ENCODE measurements at places on chromosomes 6 and 20.

- DNase-seq, result no peak
Measured at GRCh38 chr6:115882174-115882573, 178.5 kb downstream of the FRK start.

DNA sequence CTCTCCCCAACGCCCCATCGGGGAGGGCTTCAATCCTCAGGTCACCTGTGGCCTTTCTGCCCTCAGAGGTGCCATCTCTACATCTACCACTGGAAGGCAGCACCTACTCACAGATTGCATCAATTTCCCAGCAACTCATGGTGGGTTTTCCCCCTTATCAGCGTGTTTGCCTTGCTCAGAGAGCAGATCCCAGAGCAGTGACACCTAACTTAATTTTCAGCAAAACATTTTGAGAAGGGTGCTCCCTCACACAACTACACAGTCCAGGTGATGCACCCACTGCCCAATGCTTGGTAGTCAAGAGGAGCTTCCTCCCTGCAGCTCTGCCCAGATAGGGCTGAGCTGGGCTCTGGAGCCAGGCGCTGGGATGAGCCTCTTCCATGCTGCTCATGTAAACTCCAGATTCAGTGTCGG lies 48.2 kb downstream of the PLG start:
- DNase-seq, result peak; percentile 30

GRCh38 chr6:43246301-43247113 lies 3.2 kb downstream of the TTBK1 start:
- no peak for DNase-seq

DNA sequence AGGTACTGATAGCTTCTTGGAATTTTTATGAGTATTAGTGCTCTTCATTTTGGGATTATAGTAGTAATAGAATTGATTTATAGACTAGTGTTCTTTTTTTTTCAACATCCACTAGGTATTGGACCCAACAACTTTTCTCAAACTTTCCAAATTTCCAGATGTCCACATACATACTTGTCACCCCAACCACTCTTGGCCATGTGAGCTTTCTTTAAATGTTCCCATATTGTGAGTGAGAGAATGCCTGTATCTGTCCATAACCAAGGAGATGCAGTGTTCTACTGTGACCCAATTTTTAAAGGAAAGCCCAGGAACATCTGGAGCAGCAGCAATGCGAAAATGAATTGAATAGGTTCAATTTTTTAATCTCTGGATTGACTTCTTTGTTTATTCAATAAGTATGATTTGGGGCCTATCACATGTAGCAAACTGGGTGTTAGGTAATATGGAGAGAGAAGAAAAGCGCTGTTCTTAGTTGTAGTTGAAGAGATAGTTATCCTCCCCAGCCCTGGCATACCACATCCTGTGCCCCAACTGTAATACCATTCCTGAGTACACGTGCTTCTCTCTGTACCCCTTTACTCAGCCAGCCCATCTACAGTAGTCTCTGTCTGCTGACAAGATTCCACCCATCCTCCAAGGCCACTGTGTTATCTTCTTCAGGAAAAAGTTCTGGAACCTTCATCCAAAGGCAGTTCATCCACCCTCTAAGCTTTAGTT lies 116.8 kb upstream of the SUPT3H start:
- DNase-seq, result no peak

All from NCI-H446 (cell line).